ENCODE measurements at places on chromosomes 2 and 18. TPM values are rescaled to one million over a fixed set of nuclear protein-coding genes. Genes with fewer than 3 reads are reported as not detected.

Gene TMEM247
- polyA plus RNA-seq, result not detected

Gene FKBP1B
- 3.9 TPM for polyA plus RNA-seq

Gene AUP1
- polyA plus RNA-seq, result 108 TPM

Gene LYPD1
- not detected for polyA plus RNA-seq

Gene SERPINB4
- not detected for polyA plus RNA-seq

Gene RAPGEF4
- not detected for polyA plus RNA-seq

Gene ALKAL2
- polyA plus RNA-seq, result 3.5 TPM

Measured in IgD-negative memory B cell (primary cell).